ENCODE measurements at places on chromosomes 6 and 20.
A peak's percentile ranks its signal among the peaks of the same experiment; 100 is the strongest.

GRCh38 chr6:63114610-63115211 lies 96.6 kb upstream of the FKBP1C start:
- DNase-seq, result no peak

DNA sequence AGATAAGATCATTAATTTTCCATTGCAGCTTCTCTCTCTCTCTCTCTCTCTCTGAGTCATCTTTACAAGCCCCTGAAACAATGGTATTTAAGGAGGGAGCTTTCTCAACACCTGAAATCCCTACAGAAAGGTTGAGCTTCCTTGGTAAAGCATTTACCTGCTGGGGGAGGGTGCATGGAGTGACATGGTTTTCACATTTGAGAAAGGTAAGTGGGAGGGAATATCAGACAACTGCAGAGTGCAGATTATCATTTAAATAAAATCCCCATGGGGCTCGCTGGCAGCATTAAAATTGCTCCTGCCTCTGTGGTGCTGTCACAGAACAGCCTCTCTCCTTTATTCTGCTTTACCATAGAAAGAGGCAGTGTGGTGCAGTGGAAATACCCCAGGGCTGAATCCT lies 10.3 kb upstream of the PDYN start:
- no peak for DNase-seq

- no peak for DNase-seq
These were observed 152.7 kb upstream of the BMP2 start for GRCh38 chr20:6614836-6615235.

DNA sequence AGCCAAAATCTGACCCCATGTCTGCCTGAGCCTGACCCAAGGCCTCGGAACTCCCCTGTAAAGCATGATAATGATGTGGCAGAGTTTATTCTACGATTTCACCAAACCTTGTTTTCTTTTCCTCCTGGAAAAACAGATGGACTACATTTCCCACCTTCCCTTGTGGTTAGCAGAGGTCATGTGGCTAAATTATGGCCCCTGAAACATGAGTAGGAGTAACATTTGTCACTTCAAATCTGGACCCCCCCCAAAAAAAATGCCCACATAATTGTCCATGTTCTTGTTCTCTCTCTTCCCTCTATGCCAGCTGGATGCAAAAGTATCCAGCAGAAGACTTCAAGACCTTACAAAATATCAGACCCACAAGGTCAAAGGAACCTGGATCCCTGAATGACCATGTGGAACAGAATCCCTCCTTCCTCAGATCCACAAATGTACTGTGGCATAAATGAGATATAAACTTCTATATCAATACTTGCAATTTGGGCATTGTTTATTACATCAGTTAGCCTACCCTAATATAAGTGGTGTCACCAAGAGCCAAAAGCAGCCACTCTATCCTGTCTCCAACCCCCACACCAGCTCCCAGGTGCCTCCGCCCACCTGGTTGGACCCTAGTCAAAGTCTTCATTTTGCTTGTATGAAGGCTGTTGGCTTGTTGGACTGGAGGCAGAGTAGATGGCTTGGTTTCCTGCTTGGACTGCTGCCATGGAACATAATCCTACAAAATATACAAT lies 1.4 kb downstream of the C20orf96 start:
- DNase-seq, result no peak

DNA sequence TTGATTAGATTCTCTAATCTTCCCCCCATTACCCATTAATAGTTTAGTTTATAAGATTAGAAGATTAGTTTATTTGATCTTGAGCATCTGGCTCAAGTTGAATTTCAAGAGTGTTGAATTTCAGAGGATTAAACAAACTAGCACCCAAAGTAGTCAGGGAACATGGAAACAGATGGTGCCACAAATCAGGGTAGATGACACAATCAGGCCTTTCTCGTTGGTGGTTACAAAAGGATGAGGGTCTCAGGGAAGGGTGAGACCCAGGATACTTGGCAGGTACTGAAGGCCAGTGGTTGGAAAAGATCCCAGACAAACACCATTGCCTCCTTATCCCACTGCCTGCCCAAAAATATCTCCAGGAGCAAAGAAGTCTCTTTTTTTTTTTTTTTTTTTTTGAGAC lies 29.5 kb upstream of the ADGRF1 start:
- no peak for DNase-seq

GRCh38 chr20:22815603-22816315 lies 219.4 kb upstream of the SSTR4 start:
- no peak for DNase-seq

DNA sequence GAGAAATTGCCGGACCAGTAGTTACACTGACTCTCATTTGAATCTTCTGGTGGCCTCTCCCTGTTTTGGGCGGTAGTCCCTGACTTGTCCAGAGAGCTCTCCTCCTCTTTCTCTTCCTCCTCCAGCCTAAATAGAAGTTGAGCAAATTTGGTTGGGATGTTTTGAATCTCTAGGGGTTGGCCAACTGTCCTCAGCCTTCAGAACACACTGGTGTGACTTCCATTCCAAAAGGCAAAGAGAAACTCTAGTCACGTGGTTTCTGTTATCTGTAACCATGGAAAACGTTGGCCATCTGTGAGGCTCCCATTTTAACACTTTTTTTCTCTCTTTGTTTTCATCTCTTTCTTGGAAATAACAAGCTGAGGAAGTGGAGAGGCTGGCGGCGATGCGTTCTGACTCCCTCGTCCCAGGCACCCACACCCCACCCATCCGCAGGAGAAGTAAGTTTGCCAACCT lies 275.3 kb downstream of the TBC1D7 start:
- no peak for DNase-seq

- DNase-seq, result no peak
These were observed 904.5 kb upstream of the EPHA7 start for GRCh38 chr6:94323853-94324252.

DNA sequence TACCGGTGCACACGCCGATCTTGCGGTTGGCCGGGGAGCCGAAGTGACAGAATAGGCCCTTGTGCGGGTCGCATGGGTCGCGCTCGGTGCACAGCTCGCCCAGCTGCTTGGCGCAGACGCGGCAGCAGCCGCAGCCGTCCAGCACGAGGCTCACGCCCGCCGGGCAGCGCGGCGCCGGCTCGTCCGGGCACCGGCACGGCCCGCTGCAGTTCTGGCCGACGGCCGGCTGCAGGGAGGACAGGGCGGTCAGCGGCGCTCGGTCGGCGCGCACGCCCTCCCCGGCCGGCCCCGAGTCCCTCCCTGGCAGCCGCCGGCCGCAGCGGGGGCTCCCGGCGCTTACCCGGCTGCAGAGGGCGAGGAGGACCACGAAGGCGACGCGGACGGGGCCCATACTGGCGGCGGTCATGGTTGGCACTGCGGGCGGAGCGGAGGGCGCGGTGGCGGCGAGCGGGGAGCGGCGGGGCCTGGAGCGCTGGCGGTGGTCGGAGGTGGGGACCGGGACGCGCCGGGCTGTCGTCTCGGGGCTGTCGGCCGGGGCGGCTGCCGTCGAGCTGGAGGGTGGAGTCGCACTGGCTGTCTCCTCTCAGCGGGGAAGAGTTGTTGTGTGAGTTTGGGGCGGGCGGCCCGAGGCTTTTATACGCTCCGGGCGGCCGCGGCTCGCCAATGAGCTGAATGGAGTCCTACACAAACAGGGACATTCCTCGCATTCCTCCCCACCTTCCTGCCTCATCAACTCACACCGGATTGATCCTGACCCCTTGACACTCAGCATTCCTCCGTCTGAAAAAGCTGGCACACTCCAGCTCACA lies at the start of gene CCN2:
Gene CCN2, minus strand, starts transcription at position 606 of the 809 bp plus-strand sequence. Its CDS starts 200 bp downstream, at position 406.
- no peak for DNase-seq

DNA sequence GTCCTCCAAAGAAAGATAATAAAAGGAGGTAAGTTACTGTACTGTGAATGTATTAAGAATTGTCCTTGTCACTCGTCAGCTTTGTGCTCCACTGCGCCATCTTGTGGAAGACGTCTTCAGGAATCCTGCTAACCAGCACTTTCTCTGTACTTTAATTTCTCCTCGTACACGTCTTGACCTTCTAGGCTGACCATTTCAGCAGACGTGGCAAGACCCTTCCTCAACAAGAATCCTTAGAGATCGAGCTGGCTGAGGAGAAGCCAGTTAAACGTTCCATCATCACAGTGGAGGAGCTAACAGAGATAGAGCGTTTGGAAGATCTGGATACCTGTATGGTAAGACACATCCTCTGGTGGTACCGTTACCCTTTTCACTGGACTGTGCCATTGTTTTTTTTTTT lies 95.5 kb upstream of the SCGN start:
- DNase-seq, result peak; percentile 82

GRCh38 chr6:116210316-116210715 lies 43.6 kb downstream of the TSPYL4 start:
- no peak for DNase-seq

DNA sequence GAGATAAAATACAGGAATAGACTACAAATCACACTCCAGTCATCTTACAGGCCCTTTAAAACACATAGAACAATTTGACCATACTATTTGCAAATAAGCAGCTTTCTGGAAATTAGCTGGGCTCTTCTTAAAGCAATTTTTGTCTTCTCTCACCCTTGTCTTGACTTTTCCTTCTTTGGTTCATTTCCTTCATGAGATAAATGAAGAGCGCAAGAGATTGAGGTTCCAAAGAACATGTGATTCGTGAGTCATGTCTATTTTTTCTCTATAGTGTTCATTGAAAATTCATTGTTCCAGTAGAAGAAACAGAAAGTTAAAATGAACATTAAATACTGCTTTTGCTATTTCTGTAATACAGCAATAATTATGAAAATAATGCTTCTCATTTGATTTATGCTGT lies 33.9 kb downstream of the PRDM1 start:
- DNase-seq, result no peak
